Epithelial cell of esophagus (primary cell): ENCODE measurements at places on chromosomes 7 and 10.
A peak's percentile ranks its signal among the peaks of the same experiment; 100 is the strongest.

GRCh38 chr7:21304808-21305375 lies 123.0 kb upstream of the SP4 start:
- DNase-seq, result no peak

GRCh38 chr10:78382047-78382446 lies 348.4 kb downstream of the RPS24 start:
- DNase-seq, result no peak

GRCh38 chr7:22235134-22235533 lies 121.8 kb downstream of the RAPGEF5 start:
- no peak for DNase-seq

- DNase-seq, result peak; percentile 34
These were observed 134.7 kb upstream of the RHOBTB1 start for GRCh38 chr10:61078542-61079275.

GRCh38 chr7:22671177-22671879 lies 55.7 kb upstream of the IL6 start:
- DNase-seq, result peak; percentile 41

GRCh38 chr7:148142660-148143248 lies 447.8 kb upstream of the C7orf33 start:
- peak; percentile 55 for DNase-seq

DNA sequence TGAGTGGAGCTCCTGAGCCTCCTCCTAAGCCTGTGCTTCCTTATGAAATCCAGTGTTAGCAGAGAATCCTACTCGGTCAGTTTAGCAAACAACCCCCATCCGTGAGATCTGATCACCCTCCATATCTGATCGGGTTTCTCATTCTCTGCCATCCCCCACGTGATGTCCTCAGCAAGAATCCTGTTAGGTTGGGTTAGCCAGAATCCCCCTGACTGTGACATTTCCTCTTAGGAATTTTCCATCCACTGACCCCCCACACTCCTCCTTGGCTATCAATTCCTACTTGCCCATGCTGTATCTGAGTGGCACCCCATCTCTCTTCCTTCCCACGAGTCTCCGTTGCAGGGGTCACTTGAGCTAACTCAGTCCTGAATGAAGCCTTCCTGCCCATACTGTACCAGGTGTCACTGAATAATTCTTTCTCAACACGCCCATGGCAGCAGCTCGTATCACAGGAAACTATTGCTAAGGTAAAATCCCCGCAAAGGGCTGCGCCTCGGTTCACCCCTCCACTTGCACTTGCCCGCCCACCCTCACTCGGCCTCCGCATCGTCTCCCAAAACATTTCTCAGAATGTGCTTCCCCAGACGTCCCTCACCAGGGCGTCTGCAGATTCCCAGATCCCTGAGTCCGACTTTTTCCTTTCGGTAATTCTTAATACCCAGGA lies 44.1 kb downstream of the MYOF start:
- peak; percentile 37 for DNase-seq

DNA sequence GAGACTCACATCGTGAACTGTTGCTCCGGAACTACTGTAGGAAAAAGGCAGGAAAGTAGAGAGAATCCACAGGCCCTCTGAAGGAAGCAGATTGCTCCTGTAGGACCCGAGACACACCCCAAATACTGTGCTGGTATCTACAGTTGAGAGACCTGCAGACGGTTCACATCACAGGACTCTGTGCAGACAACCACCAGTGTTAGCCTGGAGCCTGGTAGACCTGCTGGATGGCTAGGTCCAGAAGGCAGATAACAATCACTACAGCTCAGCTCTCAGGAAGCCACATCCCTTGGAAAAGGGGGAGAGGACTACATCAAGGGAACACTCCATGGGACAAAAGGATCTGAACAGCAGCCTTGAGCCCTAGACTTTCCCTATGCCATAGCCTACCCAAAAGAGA lies 311.8 kb upstream of the PRKCQ start:
- DNase-seq, result no peak

- DNase-seq, result no peak
These were observed 26.9 kb downstream of the RGS10 start for GRCh38 chr10:119515511-119516045.

GRCh38 chr7:9391221-9391620 lies 957.8 kb downstream of the NXPH1 start:
- no peak for DNase-seq

DNA sequence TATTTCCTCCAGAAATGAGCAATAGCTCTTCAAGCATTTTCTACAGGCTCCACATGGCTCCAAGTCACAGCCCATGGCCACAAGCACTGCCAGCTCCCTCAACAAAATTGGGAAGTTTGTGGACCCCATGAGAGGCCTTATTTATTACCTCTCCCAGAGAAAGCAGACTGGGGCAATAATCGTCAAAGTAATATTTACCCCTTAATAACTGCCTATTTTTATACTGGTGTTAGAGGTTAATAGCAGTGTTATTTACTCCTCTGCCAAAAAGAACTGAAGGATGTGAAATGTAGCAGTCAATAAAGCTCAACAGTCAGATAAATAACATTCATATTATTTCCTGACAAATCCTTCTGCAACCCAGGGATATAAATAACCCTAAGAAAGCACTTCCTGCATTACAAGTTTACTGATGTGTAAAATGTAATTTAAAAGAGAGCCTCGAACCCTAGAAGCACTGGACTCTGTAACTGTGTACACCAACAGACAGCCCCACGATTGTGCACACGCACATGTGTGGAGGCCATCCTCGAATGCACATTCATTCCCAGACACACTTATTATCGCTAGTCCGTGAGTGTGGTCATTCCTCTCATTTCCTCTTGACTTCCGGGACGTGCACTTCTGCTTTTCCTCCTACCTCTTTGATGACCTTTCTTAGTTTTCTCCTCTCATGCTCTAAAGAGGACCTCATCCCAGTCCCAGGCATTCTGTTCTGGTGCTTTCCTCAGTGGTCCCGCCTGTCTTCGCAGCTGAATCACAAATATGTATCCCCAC lies 157.4 kb downstream of the EVX1 start:
- no peak for DNase-seq

DNA sequence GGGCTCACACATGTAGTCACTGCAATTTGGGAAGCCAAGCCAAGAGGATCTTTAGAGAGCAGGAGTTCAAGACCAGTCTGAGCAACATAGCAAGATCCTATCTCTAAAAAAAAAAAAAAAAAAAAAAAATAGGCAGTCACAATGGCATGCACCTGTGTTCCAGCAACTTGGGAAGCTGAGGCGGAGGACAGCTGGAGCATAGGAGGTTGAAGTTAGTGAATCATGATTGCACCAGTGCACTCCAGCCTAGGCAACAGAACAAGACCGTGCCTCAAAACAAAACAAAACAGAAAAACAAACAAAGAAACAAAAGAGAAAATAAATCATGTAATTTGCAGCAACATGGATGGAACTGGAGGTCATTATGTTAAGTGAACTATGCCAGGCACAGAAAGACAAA lies 33.6 kb upstream of the BICC1 start:
- DNase-seq, result no peak

- DNase-seq, result no peak
These were observed 44.7 kb downstream of the COL13A1 start for GRCh38 chr10:69846293-69846921.

GRCh38 chr7:121604627-121605316 lies 208.7 kb upstream of the FAM3C start:
- peak; percentile 44 for DNase-seq

DNA sequence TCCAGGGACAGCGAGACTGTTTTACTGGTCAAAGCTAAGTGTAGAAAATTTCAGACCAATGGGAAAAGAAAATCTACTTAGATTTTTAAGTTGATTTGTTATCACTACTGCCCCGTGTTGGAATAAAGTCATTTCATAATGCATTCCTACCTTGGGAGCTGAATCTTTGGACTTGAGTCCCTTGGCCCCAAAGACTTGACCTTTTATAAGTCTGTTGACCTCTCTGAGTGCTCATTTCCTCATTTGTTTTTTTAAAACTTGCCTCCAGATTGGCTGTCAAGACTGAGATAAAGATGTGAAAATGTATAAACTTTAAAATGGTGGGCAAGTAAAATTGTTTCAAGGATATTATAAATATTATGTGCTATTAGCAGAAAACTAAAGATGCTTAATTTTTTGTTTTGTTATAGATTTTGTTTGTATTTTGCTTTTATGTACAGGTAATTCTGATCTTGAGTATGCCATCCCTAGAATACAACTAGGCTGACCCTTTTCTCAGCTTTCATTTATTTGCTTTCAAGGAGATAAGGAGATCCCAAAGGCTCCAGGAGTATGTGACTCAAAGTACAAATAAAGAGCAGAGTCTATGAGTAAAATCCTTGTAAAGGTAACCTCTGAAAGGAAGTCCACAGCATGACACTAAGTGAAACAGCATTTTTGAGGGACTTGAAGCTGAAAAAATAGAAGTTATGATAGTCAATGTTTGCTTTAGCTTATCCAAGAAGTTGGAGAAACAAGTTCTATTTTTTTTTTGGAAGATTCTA lies 54.6 kb downstream of the TMEM26 start:
- DNase-seq, result no peak

DNA sequence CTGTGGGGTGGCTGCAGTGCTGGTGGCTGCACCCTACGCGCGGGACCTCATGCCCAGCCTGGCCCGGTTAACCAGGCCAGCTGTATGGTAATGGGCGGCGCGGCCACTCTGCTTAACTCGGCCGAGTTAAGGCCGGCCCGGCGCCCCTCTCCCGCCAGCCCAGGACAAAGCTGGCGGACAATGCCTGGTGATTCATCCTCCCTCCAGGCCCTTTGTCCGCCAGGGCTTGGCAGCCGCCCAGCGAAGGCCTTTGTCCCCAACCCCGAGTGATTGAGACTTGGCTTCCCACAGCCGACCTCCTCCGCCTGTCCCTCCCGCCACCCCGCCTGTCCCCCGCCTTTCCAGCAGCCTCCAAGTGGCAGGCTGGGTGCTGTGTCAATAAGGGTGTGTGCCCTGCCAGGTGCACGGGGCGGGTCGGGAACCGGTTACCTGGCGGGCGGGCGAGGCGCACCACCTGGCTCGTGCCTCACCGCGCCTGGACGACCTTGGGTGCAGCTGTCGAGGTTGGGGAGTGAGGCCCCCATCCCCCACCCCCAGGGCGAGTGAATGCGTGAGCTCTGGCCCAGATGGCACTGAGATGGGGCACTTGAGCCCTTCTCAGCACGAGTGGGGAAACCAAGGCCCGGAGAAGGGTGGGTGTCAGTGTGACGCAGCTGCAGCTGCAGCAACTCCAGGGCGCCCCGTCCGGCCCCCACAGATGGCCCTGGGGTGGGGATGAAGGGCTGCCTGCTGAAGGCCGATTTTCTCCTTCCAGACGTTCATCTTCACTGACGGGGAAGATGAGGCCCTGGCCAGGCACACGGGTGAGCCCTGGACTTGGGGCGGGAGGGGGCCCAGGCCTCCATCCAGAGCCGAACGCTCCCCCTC lies 4.6 kb downstream of the LFNG start:
- DNase-seq, result peak; percentile 85

GRCh38 chr10:22367471-22367870 lies 22.2 kb downstream of the SPAG6 start:
- DNase-seq, result no peak

- no peak for DNase-seq
These were observed 362.3 kb downstream of the GRID1 start for GRCh38 chr10:86004337-86004736.

- DNase-seq, result peak; percentile 57
These were observed 58.6 kb upstream of the LAMB4 start for GRCh38 chr7:108188724-108189123.

DNA sequence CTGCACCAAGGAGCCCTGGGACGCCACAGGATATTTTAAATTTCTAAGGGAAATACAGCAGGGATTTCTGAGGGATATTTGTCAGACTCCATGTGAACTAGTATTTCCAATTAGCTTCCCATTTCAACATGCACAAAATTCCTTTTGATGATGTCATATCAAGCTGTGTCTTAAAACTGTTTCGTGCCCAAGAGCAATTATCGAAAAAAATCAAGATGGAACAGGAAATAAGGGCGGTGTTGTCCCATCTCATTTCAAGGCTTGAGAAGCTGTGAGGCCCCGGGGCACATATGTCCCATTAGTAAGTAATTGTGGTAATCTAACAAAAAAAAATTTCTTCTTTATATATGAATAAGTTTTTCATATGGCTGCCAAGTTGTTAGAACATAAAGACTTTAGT lies 47.4 kb downstream of the PPP1R17 start:
- DNase-seq, result peak; percentile 87

GRCh38 chr10:71393841-71394475 lies 2.8 kb upstream of the CDH23 start:
- no peak for DNase-seq

- DNase-seq, result no peak
These were observed 176.6 kb upstream of the TNS3 start for GRCh38 chr7:47758546-47758945.

DNA sequence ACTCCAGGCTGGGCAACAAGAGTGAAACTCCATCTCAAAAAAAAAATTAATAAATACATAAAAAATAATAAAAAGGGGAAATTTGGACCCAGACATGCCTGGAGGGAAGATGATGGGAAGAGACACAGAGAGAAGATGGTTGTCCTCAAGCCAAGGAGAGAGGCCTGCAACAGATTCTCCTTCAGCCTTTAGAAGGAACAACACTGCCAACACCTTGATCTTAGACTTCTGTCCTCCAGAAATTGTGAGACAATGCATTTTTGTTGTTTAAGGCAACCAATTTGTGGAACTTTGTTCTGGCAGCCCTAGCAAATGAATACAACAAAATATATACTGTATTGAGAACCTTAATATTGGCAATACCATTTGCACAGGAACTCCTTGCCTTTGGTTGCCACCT lies 180.3 kb upstream of the TNS3 start:
- DNase-seq, result no peak

- no peak for DNase-seq
These were observed 387.5 kb upstream of the GALNT17 start for GRCh38 chr7:70744492-70744891.

GRCh38 chr7:78792006-78792405 lies 661.5 kb downstream of the MAGI2 start:
- no peak for DNase-seq

DNA sequence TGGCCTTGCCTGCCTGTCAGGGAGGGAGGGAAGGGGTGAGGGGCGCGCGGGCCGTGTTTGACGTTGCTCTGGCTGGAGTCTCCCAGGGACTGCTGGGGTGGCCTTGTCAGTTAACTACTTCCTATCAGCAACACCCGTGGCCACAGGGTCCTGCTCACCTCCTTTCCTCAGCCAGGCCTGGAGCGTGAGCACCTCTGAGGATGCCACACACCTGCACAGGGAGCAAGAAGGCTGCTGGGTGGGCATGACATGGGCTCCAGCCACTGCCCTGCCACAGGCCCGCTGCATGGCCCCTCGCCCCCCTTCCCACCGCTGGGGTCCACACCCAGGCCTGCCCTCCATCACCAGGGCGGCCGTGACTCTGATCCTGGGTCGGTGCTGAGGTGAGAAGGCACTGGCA lies 212.4 kb downstream of the ELFN1 start:
- no peak for DNase-seq

DNA sequence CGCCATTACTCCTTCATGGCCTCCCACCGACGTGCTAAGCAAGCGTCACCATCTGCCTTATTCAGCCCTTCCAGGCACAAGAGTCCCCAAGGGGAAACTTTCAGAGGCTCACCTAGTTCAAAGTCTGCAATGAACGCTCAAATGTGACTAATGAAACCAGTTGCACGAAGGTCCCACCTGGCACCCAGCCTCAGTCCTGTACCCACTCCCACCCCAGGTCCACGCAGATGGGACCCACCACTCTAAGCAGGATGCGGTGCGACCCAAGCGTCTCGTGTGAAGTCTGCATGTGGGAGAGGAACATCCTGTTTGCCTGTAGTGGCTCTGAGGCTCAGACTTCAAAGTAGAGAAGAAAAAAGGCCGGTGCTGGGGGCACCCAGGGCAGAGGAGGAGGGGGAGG lies 40.3 kb downstream of the RGS10 start:
- DNase-seq, result no peak
